ENCODE measurements at places on chromosomes 6 and 20. TPM values are rescaled to one million over a fixed set of nuclear protein-coding genes. Genes with fewer than 3 reads are reported as not detected.

FAM50B gene
- total RNA-seq: 9.3 TPM

DEFB132 gene
- 0.33 TPM for total RNA-seq

BHLHE23 gene
- not detected for total RNA-seq

EYA4 gene
- total RNA-seq: 0.44 TPM

SAMD3 gene
- total RNA-seq: 2.1 TPM

RAD21L1 gene
- not detected for total RNA-seq

SRMS gene
- total RNA-seq: 0.66 TPM

GJA1 gene
- 90.1 TPM for total RNA-seq

SYCP2L gene
- 2.2 TPM for total RNA-seq

RCAN2 gene
- total RNA-seq: 2.9 TPM

CLIC5 gene
- total RNA-seq: 3.4 TPM

MLIP gene
- total RNA-seq: 0.44 TPM

KCNK15 gene
- total RNA-seq: 5.6 TPM

SIGLEC1 gene
- total RNA-seq: 32.0 TPM

SMLR1 gene
- total RNA-seq: not detected

DDX43 gene
- 1.5 TPM for total RNA-seq

CST4 gene
- total RNA-seq: not detected

SLC17A1 gene
- not detected for total RNA-seq

COX4I2 gene
- total RNA-seq: not detected

ENPP3 gene
- 1.8 TPM for total RNA-seq

POLR1C gene
- total RNA-seq: 38.7 TPM

HDGFL1 gene
- not detected for total RNA-seq

ESR1 gene
- total RNA-seq: 2.2 TPM

GNAS-AS1 gene
- total RNA-seq: 0.48 TPM

PTCRA gene
- total RNA-seq: not detected

CAGE1 gene
- total RNA-seq: not detected

POM121L2 gene
- total RNA-seq: not detected

TCP11 gene
- 0.66 TPM for total RNA-seq

PPP1R14C gene
- total RNA-seq: not detected

NINL gene
- 15.5 TPM for total RNA-seq

PACSIN1 gene
- not detected for total RNA-seq

WFDC12 gene
- not detected for total RNA-seq

NOTCH4 gene
- 20.8 TPM for total RNA-seq

Data from breast epithelium (tissue), 4 donors.